ENCODE measurements at places on chromosomes 13 and 19.
A peak's percentile ranks its signal among the peaks of the same experiment; 100 is the strongest.

DNA sequence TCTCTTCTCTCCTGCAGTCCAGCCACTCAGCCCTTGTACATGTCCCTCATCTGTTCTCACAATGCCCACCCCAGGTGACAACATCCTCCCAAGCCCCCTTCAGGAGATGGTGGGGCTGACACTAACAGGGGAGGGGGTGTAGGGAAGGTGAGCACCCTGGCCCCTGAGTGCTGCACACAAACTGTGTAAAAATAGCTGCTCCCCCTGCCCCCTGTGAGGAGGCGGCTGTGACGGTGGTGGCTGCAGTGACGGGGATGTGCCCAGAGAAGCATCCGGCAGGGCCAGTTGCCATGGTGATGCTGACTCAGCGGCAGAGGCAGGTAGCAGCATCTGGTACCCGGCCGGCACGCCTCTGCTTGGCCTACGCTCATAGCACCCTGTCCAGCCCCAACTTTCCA lies 13.0 kb upstream of the JUND start:
- ATAC-seq, result peak; percentile 58

DNA sequence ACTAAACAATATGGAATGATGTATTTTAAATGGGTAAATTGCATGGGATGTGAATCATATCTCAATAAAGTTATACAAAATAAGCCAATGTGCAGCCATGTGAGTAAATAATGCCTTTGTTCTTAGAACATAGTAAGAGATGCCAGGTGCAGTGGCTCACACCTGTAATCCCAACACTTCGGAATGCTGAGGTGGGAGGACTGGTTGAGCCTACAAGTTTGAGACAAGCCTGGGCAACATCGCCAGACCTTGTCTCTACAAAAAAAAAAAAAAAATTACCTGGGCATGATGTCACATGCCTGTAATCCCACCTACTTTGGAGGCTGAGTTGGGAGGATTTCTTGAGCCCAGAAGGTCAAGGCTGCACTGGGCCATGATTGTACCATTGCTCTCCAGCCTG lies 230.7 kb downstream of the RFC3 start:
- no peak for ATAC-seq

GRCh38 chr13:32310134-32310706 lies 4.9 kb downstream of the ZAR1L start:
- ATAC-seq, result peak; percentile 53

- ATAC-seq, result no peak
Observed at GRCh38 chr13:108933061-108933460, 303.6 kb downstream of the MYO16 start.

DNA sequence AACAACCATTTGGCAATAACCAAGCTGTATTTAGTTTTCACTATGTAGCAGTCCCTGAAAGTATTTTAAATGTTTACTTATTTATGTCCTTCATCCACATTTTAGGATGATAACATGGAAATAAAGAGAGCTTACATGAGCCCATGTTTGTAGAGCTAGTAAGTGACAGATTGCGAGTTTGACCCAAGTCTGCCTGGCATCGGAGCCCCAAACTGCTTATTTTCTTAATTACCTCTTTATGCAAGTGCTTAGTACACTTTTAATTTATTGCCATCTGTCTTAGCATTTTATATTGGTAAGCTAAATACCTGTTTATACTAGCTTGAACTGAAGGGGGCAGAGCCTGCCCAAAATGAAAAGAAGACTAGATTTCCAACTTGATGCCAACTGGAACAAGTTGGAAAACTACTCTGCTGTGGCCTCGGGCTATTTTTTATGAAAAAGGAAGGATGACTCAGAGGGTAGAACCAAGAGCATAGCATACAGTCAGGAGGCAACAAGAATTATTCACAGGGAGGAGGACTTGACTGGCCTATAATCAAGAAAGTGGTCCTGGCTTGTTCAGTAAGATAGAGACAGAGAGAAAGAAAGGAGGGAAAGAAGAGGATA lies 150.2 kb downstream of the NDFIP2 start:
- no peak for ATAC-seq

All from activated CD4-positive, CD25-positive, alpha-beta regulatory T cell treated with anti-CD3 and anti-CD28 coated beads, Interleukin-2, amount 50 U/mL, for 24 hours (primary cell).